ENCODE measurements at places on chromosomes 5 and 9. TPM values are rescaled to one million over a fixed set of nuclear protein-coding genes. Genes with fewer than 3 reads are reported as not detected.

The CDH9 gene
- not detected for polyA plus RNA-seq

GRCh38 chr5:111635151-111635902 is 121.7 kb downstream of the NREP start:
- DNase-seq = no peak

DNA sequence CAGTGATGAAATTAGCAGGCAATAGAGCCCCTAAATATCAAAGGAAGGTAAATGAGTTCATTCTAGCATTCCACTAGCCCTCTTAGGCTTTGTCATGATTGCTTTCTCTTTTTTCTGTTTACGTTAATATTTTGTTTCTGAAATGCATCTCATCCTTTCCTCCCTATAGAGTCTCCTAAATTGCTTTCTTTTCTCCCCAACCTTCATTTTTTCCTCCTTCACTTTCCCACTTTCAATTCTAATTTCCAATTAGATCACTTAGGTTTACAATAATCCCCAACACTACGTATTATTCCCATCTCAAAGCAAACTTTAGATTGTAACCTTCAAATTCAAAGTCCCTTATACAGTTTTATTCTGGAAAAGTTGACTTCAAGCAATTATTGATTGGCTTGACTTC is 559.3 kb downstream of the RAB3C start:
- DNase-seq = no peak

The RUSC2 gene
- 7.9 TPM for polyA plus RNA-seq

GRCh38 chr9:96148634-96149532 is 153.1 kb downstream of the HSD17B3 start:
- no peak for DNase-seq

DNA sequence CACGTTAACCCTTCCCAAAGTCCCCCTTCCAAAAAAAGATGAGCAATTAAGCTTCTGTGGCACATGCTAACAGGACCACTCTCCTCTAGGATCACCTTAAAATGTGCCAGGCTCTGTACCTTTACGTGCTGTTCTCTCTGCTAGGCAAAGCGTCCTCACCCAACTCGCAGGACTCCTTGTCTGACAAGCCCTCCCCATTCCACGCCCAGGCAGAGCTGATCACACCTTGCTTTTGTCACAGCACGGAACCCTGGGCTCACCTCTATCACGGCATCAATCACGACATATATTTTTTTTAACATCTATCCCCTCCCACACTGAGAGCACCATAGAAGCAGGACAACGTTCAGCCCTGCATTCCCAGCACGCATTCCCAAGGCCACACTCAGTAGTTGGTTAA is 47.1 kb downstream of the CDK5RAP2 start:
- peak; percentile 71 for DNase-seq

DNA sequence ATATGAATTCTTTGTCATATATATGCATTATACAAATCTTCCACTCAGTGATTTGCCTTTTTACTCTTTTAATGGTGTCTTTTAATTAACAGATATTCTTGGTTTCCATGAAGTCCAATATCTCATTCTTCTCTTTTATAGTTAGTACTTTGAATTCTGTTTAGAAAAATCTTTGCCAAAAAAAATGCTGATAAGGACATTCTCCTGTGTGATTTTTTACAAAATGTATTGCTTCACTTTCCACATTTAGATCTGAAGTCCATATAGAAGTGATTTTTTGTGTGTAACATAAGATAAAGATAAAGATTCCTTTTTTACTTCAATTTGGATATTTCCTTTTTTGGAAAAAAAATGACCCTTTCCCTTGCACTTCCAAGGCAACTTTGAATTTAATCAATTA is 50.3 kb downstream of the OTP start:
- DNase-seq = no peak

The NME5 gene
- polyA plus RNA-seq = 0.05 TPM

DNA sequence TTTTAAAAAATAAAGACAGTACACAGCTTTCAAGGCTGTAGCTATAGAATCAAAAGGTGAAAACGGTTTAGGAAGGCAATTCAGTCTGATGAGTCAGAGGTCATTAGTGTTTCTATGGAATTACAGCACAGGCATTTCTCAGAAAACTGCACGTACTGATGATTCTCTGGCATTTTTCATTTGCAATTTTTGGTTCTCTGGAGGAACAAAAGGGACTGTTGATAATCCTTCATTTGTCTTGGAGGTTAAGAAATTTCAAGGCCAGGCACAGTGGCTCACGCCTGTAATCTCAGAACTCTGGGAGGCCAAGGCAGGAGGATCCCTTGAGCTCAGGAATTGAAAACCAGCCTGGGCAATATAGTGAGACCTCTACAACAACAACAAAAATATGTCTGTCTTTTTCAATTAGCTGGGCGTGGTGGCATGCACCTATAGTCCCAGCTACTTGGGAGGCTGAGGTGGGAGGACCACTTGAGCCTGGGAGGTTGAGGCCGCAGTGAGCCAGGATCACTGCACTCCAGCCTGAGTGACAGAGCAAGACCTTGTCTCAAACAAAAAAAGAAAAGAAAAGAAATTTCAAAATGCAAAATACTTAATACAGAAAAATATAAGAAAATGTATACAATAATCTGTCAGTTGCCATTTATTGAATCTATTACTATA is 27.3 kb downstream of the NR6A1 start:
- DNase-seq = no peak

- no peak for DNase-seq
Measured at GRCh38 chr9:16640649-16641048, 229.8 kb downstream of the BNC2 start.

The PCDHB2 gene
- 1.1 TPM for polyA plus RNA-seq

- DNase-seq = no peak
Measured at GRCh38 chr5:141826674-141827073, 51.5 kb downstream of the PCDH1 start.

- DNase-seq = no peak
Measured at GRCh38 chr5:13648822-13649221, 295.7 kb downstream of the DNAH5 start.

- DNase-seq = no peak
Measured at GRCh38 chr5:180323941-180324600, 29.1 kb downstream of the GFPT2 start.

- no peak for DNase-seq
Measured at GRCh38 chr9:98968601-98969337, 25.1 kb downstream of the COL15A1 start.

DNA sequence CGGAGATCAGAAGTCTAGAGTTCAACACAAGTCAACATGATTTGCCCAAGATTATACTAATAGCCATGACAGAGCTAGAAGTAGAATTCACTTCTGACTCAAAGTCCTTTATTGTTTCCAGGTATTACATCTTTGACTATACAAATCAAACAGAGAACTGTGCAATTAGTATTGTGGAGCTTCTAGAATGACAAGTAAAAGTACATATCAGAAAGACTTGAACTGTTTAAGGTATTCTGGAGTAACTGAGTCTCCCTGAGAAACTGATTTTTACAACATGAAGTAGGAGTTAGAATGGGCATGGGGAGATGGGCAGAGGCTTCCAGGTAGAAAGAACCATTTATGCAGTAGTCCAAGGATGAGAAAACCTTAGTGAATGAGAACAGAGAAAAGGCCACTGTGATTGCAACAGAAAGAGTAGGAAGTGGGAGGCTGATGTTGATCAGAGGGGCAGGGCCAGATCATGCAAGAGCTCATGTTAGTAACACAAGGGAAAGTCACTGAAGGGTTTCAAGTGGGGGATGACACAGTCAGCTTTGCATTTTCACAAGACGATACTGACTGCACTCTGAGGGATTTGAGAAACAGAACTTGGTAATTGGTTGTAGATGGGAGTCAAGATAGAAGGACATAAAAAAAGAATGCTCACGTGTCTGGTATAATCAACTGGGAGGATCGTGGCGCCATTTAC is 280.7 kb downstream of the RFX3 start:
- DNase-seq = no peak

DNA sequence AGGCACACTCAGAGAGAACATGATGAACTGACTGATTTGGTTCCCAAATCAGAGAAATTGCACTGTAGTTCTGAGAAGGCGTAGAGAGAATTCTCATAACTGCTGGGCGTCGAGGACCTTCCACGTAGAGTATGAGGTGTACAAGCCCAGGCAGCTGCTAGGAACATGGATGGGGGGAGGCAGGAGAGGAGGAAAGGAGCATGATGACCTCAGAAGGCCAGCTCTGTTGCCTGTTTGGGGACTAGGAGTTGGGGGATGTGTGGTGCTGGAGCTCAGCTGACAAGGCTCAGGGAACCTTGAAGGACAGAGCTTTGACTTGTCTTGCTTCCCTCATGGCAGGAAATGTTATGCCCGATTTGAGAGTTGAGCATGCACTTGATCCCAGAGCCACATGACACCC is 485.4 kb downstream of the IRX1 start:
- no peak for DNase-seq

- DNase-seq = no peak
Measured at GRCh38 chr5:21784487-21784886, 1068.7 kb downstream of the CDH12 start.

The DPM2 gene
- 34.7 TPM for polyA plus RNA-seq

The GPBP1 gene
- polyA plus RNA-seq = 23.4 TPM

- no peak for DNase-seq
Measured at GRCh38 chr9:25994605-25995004, 316.4 kb upstream of the TUSC1 start.

GRCh38 chr9:76592091-76592973 is 133.3 kb downstream of the GCNT1 start:
- DNase-seq = no peak

The PCDHB3 gene
- polyA plus RNA-seq = 0.05 TPM

- peak; percentile 15 for DNase-seq
Measured at GRCh38 chr5:78677777-78678668, 29.5 kb upstream of the LHFPL2 start.

GRCh38 chr9:86860006-86860405 is 87.3 kb downstream of the GAS1 start:
- no peak for DNase-seq

The LSM11 gene
- 2.1 TPM for polyA plus RNA-seq

All from keratinocyte (primary cell).